ENCODE measurements at places on chromosomes 3 and 15. TPM values are rescaled to one million over a fixed set of nuclear protein-coding genes. Genes with fewer than 3 reads are reported as not detected.

The SLC25A36 gene
- 168 TPM for total RNA-seq

The TMEM108 gene
- 4.6 TPM for total RNA-seq

The ZNF774 gene
- 4.9 TPM for total RNA-seq

The AMOTL2 gene
- 77.2 TPM for total RNA-seq

The ALS2CL gene
- 39.8 TPM for total RNA-seq

The CLDN18 gene
- 0.62 TPM for total RNA-seq

The CYP19A1 gene
- total RNA-seq, result 3.0 TPM

All from tongue (tissue), 3 donors.